ENCODE measurements at places on chromosomes 6 and 20.

DNA sequence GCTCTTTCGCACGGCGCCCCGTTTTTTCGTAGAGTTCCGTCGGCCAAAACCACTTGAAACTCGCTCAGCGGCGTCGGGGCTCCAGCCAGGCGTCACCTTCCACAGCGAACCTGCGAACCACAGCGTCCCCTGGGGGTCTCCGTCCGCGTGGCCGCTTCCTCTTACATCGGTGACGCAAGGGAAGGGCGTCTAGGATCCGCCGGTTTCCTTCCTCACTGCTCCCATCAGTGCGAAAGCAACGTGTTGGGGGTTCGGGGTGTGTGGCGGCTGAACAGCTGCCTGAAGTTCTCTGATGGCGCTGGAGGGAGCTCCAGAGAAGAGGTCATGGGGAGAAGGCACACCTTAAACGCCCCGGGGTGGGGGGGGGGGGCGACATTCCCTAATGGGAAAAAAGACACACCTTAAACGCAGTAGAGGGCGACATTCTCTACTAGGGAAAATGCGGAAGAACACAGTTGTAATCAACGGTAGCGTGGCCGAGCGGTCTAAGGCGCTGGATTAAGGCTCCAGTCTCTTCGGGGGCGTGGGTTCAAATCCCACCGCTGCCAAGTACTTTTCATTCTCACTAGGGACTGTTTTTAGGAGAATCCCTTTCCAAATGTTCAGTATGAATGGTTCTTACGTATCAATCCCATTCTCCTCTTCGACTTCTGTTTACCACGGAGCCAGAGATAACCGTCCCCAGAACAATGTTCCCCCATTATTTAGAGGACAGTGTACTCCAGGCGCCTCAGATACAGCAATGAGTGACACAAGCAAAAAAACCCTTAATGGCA lies 16.4 kb downstream of the ZNF311 start:
- no peak for DNase-seq

DNA sequence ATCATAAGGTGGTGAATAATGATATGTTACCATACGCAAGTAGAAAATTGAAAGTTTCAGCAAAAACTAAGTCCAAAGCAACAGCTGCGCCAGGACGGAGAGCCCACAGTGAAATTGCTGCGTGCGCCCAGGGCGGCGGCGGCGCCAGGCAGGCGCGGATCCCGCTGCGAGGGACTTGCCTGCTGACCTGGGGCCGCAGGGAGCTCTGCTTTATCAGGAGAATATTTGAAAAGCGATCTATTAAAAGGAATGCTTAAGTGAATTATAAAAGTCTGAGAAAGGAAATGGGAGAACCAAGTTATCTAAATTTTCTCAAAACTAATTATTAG lies 85.4 kb downstream of the THBS2 start:
- DNase-seq, result no peak

- no peak for DNase-seq
Observed at GRCh38 chr6:81731814-81732213, 20.7 kb downstream of the TENT5A start.

- no peak for DNase-seq
Observed at GRCh38 chr6:48110436-48111142, 408 bp downstream of the PTCHD4 start.

DNA sequence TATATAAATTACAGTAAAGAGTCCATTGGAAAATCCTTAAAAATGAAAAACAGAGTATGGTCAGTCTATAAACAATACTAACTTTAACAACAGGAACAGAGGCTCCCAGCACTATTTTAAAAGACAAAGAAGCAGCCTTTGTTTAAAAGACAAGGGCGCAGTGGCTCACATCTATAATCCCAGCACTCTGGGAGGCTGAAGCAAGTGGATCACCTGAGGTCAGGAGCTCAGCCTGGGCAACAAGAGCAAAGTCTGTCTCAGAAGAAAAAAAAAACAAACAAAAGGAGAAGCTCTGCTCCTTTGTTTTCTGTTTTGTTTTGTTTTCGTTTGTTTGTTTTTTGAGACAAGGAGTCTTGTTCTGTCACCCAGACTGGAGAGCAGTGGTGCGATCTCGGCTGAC lies 89.4 kb downstream of the DTNBP1 start:
- no peak for DNase-seq

- DNase-seq, result no peak
Observed at GRCh38 chr20:39532205-39532604, 570.1 kb downstream of the DHX35 start.

DNA sequence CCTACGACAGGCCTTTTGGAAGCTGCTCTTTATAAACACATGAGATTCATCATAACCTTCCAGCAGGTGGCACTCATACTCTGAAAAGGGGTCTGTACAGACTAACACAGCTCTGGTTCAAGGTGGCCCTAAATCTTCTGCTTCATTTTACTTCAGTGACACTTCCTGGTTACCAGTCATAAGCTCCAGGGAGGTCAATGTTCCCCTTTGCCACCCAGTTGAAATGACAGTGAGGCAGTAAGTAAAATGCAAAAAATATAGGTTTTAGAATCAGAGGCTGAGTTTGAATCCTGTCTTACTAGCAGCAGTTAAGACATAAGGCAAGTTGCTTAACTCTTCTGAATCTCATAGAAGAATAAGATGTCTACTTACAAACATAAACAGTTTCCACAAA lies 132.8 kb downstream of the CDK19 start:
- DNase-seq, result peak; percentile 17

- no peak for DNase-seq
Observed at GRCh38 chr20:35884541-35884865, 69.8 kb downstream of the SCAND1 start.

DNA sequence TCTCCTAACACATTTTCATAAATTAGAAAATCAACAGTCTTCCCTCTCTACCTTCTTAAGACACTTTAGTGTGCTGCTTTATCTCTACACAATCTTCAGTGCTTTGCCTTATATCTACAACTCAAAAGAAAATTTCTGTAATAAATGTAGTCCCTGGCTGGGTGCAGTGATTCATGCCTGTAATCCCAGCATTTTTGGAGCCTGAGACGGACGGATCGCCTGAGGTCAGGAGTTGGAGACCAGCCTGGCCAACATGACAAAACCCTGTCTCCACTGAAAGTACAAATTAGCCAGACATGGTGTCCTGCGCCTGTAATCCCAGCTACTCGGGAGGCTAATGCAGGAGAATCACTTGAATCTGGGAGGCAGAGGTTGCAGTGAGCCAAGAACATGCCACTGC lies 9.7 kb upstream of the EDN1 start:
- no peak for DNase-seq

GRCh38 chr20:48451401-48451800 lies 376.4 kb downstream of the PREX1 start:
- no peak for DNase-seq

- DNase-seq, result no peak
Observed at GRCh38 chr20:25376236-25376635, 14.4 kb downstream of the ABHD12 start.

- DNase-seq, result no peak
Observed at GRCh38 chr6:134822920-134823709, 126.8 kb downstream of the ALDH8A1 start.

- DNase-seq, result peak; percentile 55
Observed at GRCh38 chr20:15012566-15012965, 675.2 kb upstream of the FLRT3 start.

DNA sequence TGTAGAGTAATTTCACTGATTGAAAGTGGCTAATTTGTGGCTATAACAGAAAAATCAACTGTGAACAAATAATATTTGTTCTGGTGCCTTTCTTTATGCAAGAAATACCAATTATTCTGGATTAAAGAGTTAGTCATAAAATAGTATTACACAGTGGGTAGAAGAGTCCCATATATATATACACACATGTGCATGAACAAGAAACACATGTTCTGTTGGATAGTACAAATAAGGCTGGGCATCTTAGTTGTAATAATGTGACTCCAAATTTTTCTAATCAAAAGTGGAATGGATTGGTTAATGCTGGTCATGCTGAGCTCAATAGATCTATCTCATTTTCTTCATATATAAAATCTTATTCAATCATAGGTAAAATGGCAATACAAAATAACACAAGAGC lies 179.4 kb downstream of the OGFRL1 start:
- no peak for DNase-seq

- DNase-seq, result no peak
Observed at GRCh38 chr6:53825532-53826321, 30.9 kb downstream of the LRRC1 start.

- DNase-seq, result no peak
Observed at GRCh38 chr20:63234693-63235398, 859 bp upstream of the BIRC7 start.

GRCh38 chr20:48800177-48800576 lies 27.6 kb downstream of the PREX1 start:
- no peak for DNase-seq

GRCh38 chr6:17039266-17039665 lies 62.6 kb upstream of the STMND1 start:
- no peak for DNase-seq

- no peak for DNase-seq
Observed at GRCh38 chr20:1319462-1319861, 9.5 kb downstream of the SDCBP2 start.

GRCh38 chr6:45256697-45257695 lies 71.1 kb upstream of the RUNX2 start:
- DNase-seq, result no peak

GRCh38 chr6:57173056-57173885 lies 1.1 kb downstream of the BAG2 start:
- DNase-seq, result no peak

- no peak for DNase-seq
Observed at GRCh38 chr6:21176197-21176596, 417.4 kb upstream of the SOX4 start.

DNA sequence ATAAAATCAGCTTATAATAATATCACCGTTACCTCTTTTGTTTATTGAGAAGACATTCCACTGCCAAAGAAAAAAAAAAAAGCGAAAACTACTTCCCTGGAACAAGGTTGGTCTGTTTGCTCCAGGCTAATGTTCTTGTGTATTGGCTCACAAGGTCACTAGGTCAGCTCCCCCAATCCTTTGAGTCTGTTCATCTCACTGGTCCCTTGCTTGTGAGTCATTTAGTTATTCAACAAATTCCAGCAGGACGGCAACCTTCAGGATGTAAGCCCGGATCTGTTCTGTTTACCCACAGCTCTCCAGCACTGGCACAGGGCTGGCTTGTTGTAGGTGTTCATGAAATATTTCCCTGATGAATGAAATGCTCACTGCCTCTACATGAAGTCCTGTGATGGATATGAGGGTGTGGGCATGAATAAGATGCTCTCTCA lies 3.3 kb downstream of the ARHGAP40 start:
- no peak for DNase-seq

DNA sequence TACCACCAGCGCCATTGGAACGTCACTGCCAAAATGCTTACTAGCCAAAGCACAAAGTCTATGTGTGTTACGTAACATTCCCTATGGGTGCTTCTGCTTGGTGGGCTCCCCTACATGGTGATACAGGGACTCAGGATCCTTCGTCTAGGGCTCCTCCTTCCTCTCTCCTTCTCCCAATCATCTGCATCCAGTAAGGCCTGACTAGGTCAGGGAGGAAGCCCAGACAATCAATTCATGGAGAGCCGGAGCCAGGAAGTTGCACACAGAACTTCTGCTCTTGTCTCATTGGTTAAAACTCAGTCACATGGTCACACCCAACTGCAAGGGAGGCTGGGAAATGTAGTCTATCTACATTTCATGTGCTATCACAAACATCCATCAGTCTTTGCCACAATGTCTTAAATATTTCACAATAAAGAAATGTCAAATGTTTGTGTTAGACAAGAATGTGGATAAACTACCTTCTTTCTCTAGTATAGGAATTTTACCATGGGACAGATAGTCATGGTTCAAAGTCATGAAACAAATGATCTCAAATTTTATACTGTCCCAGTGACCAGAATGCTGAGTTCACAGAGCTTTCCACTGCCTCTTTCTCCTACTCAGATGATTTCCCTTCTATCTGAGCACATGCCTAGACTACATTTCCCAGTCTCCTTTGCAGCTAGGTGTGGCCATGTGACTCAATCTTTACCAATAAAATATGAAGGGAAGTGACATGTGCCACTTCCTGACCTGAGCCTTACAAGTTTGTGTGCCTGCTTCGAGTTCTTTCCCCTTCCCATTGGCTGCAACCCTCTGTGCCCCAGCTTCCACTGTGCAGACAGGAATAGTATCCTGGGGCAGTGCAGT lies 9.3 kb upstream of the KCNK15 start:
- no peak for DNase-seq

- DNase-seq, result no peak
Observed at GRCh38 chr6:6597682-6598081, 9.2 kb downstream of the LY86 start.

DNA sequence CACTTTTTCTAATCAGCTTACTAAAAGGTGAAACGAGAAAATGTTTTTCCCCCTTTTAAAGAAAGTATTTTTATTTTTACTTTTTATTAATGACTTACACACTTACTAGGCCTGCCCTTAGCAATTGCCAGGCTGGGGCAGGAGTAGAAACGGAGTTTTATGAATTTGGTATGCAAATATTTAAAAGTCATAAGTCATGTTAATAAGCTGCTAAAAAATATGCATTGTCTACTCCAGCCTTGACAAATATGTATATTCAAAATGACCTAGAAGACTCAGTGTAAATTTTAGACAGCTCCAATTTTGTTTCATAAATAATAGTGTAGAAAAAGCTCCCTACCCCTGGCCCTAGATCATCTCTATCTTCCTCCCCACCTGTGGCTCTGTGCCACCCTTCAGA lies 17.5 kb upstream of the TGM6 start:
- no peak for DNase-seq

DNA sequence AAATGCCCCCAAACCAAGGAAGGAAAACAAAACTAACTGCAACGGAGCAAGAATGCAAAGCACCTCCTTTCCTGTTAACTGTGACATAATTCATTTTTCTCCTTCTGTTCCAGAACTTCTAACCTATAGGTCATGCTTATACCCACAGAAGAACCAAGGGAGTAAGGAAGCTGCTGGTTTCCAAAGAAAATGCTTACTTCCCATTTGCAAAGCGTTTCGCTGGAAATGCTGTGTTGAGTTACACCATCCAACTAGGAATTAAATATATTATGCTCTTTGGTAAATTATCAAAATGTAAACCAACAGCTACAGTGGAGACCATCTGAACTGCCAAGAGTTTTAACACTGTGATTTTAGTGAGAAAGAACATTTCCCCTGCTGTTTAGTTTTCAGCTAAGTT lies 42.9 kb downstream of the ATXN1 start:
- DNase-seq, result no peak

- DNase-seq, result no peak
Observed at GRCh38 chr6:4169028-4169789, 33.8 kb upstream of the ECI2 start.

DNA sequence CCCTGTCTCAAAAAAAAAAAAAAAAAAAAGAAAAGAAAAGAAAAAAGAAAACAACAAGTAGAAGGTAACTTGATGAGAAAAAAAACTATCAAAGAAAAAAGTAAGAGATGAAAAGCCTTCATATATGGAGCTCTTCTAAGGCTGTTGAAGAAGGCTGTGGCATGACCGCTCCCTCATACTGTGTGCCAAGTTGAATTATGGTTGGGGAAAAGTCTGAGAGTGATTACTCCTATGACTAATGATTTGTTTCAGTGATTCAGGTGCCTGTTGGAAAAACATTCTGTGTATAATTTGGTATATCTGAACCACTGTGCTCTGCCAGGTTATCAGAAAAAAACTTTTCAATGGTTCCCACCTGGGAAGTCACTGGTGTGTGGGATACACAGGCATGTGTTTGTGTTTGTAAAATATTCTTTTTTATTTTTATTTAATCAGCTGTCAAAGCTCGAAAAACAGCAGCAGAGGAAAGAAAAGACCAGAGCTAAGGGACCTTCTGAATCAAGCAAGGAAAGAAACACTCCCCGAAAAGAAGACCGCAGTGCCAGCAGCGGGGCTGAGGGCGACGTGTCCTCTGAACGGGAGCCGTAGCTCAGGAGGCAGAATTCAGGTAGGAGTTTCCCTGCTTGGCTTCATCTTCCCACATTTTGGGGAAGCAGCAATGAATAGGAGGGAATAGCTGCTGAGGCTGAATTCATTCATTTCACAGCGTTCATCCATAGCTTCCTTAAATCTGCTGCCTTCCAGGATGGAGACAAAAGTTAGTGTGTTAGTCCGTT lies 69.7 kb upstream of the SCP2D1 start:
- no peak for DNase-seq

Data from NCI-H2081 treated with DMSO at 0.1 percent for 48 hours (cell line).